ENCODE measurements at places on chromosomes 4 and X.
A peak's percentile ranks its signal among the peaks of the same experiment; 100 is the strongest.

- no peak for DNase-seq
Observed at GRCh38 chrX:129449148-129449547, 74.1 kb downstream of the SMARCA1 start.

- DNase-seq: no peak
Observed at GRCh38 chr4:16759931-16760582, 138.4 kb downstream of the LDB2 start.

GRCh38 chrX:44506678-44507077 lies 36.0 kb downstream of the FUNDC1 start:
- no peak for DNase-seq

- DNase-seq: no peak
Observed at GRCh38 chrX:40871385-40872082, 136.2 kb upstream of the MED14 start.

- no peak for DNase-seq
Observed at GRCh38 chr4:78684325-78685079, 91.6 kb upstream of the BMP2K start.

DNA sequence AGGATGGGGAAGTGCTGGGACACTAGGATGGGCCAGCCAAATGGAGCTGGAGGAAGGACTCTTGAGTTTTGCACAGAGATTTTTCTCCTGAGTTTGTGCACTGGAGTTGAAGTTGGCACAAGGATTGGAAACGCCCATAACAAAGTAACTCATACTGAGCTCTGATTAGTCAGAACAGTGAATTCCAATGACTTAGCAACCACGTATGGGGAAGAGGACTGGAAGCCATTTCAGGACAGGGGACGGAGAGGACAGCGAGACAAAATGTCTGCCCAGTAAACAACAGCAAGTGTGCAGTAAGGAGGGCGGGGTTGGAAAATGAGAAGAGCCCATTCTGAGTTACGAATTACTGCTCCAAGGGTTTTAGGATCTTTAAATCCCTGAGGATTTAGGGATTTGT lies 5.9 kb downstream of the RIPPLY1 start:
- DNase-seq: no peak

DNA sequence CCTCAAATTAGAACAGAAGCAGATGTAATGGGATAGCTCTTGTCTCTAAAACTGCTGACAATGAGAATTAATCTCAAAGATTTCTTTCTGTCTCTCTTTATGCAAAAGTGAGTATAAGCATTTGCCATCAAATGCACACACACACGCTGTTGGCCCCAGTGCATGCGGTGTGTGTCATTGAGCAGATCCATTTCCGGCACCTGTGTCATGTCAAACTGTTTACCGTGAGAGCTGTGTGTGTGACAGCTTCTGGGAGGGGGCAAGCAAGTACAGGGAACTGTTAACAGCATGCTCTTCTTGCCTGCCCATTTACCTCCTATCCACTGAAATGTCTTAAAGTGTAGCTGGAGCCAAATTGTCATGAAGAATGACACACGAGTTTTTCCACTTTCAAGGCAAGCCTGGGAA lies 297.9 kb upstream of the FAT4 start:
- DNase-seq: no peak

DNA sequence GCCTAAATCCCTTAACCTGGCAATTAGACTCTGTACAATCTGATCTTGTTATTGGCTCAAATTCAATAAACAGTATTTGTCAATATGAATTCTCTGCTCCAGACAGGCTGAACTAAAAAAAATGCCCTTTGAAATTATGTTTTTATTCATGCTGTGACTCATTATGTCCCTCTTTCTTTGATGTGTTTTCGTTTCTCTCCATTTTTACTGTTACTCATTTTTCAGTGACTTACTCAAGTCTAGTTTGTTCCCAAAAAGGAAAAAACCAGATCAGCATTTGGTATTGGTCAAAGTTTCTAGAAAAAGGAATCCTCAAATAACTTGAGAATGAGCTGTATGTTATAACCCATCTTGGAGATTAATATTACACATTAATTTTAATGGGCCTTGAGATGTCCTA lies 40.4 kb downstream of the UNC5C start:
- DNase-seq: no peak

DNA sequence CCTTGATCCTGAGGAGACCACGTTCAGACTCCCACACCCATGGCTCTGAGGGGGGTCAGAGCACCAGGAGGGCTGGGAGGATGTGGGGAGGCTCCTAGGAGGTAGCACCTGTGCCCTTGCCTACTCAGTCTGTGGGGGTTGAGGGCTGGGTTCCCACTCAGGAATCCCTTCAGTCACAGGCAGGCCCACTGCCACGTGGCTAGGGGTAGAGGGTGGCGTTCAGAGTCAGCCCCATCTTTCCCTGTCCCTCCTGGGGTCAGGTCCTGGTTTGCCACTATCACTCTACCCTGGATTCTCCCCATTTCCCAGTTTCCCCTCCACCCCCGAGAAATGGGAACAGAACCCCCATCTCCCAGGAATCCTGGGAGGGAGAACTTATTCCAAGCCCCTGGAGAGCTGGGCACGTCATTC lies 111.3 kb downstream of the PSAPL1 start:
- no peak for DNase-seq

- DNase-seq: no peak
Observed at GRCh38 chrX:138748480-138748879, 37.0 kb upstream of the FGF13 start.

GRCh38 chr4:15234856-15235126 lies 193.0 kb upstream of the C1QTNF7 start:
- DNase-seq: no peak

- DNase-seq: no peak
Observed at GRCh38 chr4:13918991-13919441, 291.5 kb upstream of the BOD1L1 start.

DNA sequence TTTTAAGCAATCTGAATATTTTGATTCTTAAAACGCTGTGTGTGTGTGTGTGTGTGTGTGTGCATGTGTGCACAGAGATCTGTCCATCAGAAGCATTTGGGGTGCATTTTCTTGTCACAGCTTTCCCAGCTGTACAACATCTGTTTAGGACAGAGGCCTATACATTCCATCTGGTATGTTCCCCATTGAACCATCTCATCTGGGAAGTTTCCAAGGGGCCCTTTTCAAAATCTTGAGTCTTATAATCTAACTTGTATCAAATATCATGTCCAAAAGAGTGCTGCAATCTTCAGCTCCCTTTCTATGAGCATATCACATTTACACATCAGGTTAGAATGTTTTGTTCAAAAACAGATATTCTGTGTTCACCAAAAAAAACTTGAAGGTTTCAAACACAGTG lies 16.5 kb upstream of the MID1 start:
- no peak for DNase-seq

DNA sequence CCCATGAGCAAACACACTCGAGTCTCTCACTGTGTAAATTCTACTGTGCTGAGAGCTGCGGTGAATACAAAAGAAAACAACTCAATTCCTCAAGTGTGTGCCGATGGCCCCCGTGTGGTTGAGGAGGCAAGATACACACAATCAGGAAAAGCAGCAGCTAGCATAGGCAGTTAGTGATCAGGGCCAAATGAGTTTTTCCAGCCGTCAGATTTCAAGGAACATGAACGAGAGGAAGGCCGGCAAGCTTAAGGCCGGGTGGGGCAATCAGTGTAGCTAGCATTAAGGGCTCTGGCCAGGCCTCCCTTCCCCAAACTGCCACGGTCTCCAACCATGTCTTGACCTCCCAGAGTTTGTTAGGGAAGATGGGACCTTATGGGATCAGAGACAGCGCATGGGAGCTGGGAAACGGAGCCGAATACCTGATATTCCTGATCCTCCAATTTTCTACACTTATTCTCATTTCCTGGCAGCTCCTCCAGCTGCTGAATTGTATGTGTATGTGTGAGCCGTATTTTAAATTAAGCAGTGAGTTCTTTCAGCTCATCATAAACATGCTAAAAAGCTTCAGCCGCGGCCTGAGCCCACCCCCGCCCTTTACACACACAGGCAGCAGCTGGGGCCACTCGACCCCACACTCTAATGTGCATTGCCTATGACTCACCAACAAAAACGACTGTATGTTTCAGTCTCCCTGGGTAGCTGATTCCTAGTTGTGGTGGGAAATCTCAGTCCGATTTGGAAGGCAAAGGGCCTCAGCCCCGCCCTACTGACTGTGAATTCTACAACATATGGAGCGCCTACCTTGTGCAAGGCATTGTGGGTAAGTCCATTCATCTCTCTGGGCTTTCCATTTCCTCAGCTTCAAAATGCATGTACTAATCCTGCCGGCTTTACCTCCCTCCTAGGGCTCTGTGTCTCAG lies 59.9 kb downstream of the RTL9 start:
- no peak for DNase-seq

- no peak for DNase-seq
Observed at GRCh38 chr4:154590329-154591006, at the start of gene FGA. FGA (minus strand) TSS chr4:154590742; CDS start chr4:154590687, 55 bp downstream.

GRCh38 chr4:94741304-94741703 lies 16.5 kb upstream of the BMPR1B start:
- DNase-seq: no peak

GRCh38 chrX:24482823-24483415 lies 17.8 kb downstream of the PDK3 start:
- DNase-seq: no peak

DNA sequence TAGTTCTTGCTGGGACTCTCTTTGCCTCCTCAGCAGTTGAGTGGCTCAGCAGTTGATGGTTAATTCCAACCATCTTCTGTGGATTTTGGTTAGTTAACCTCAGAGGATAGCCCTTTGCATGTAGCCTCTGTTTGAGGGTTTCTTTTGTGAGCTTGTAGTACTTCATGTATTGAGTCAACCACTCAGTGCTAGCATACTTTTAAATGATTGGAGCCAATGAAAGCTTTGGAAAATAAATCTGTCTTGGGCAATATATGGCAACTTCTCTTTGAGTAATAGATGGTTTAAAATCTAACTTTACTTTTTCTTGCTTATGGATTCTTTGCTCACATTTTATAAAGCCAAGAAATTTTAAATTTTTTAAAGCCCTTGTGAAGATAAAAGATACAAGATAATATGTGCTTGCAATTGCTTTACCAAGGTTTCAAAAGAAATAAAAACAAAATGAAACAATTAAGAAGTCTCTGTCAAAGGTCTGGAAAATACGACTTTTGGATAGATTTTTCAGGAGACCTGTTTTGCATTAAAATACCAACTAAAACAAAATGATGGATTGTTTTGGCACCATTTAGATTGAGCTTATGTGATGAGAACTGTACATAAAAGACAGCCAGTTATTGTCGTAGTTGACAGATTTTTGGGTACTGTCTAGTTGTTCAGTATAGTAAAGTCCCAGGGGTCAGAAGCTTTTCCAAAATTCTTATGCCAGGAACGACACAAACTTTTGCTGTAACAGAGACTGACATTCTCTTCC lies 181.9 kb downstream of the SPRY1 start:
- DNase-seq: no peak

GRCh38 chr4:35975617-35976355 lies 268.5 kb downstream of the ARAP2 start:
- DNase-seq: no peak

- DNase-seq: no peak
Observed at GRCh38 chr4:185689407-185689806, 122.6 kb downstream of the SORBS2 start.

DNA sequence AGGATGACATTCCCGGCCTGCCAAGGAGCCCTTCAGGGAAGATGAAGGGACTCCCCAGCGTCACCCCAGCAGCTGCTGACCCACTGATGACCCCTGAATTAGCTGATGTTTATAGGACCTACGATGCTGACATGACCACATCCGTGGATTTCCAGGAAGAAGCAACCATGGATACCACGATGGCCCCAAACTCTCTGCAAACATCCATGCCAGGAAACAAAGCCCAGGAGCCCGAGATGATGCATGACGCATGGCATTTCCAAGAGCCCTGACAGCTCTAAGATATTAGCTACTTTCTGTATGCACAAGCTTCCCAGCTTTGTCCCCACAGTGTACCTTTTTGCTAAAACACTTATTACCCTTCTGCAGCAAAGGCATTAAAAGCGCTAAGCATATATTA lies 14.4 kb downstream of the AMBN start:
- DNase-seq: no peak

GRCh38 chr4:53591372-53591892 lies at the start of gene LNX1:
LNX1 (minus strand) TSS chr4:53591486; CDS start chr4:53574002, 17,484 bp downstream.
- peak; percentile 84 for DNase-seq

DNA sequence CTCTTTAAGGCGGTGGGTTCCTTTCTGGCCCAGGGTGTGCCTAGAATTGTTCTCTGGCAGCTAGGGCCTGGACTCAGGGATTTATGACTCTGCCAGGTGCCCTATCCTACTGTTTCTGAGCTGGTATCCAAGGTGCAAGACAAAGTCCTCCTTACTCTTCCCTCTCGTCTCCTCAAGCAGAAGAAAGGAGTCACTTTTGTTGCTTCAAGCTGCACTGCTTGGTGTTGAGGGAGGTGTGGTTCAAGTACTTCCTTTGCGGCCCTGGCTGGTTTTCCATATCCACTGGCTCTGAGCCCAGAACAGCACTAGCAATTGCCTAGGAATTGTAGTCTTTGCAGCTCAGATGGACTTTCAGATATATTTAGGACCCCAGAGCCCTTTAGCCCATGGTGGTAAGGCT lies 39.3 kb downstream of the RTL3 start:
- DNase-seq: no peak

DNA sequence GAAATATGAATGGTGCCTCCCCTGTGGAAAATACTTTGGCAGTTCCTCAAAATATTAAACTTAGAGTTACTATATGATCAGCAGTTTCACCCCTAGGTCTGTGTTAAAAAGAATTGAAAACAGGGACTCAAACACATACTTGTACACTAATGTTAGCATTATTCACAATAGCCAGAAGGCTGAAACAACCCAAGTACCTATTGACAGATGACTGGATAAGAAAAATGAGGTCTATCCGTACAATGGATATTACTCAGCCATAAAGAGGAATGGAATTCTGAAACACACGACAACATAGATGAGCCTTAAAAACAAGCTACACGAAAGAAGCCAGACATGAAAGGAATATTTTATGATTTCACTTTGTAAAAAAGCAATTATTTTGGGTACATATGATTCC lies 54.9 kb downstream of the PGRMC2 start:
- DNase-seq: no peak

GRCh38 chr4:25750874-25751273 lies 95.2 kb downstream of the SLC34A2 start:
- no peak for DNase-seq

DNA sequence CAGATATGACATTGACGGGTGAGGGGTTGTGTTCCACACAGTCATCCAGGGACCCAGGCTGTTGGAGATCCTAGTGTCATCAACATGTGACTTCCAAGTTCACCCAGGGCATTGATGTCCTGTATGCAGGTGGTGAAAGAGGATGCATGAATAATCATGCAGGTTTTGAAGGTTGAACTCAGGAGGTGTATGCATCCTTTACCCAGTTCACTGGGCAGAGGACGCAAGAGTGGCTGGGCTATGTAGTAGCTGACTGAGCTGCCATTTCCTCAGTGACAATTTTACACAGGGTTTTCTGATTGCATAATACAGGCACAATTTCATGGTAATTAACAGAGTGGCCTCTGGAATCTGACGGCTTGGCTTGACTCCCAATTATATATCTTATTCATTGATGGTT lies 323.0 kb downstream of the HS3ST1 start:
- no peak for DNase-seq

GRCh38 chr4:12221031-12221430 lies 792.3 kb upstream of the HS3ST1 start:
- no peak for DNase-seq
